ENCODE measurements at places on chromosomes 11 and 22. TPM values are rescaled to one million over a fixed set of nuclear protein-coding genes. Genes with fewer than 3 reads are reported as not detected.
A peak's percentile ranks its signal among the peaks of the same experiment; 100 is the strongest.

Gene PHOX2A
- not detected for total RNA-seq

DNA sequence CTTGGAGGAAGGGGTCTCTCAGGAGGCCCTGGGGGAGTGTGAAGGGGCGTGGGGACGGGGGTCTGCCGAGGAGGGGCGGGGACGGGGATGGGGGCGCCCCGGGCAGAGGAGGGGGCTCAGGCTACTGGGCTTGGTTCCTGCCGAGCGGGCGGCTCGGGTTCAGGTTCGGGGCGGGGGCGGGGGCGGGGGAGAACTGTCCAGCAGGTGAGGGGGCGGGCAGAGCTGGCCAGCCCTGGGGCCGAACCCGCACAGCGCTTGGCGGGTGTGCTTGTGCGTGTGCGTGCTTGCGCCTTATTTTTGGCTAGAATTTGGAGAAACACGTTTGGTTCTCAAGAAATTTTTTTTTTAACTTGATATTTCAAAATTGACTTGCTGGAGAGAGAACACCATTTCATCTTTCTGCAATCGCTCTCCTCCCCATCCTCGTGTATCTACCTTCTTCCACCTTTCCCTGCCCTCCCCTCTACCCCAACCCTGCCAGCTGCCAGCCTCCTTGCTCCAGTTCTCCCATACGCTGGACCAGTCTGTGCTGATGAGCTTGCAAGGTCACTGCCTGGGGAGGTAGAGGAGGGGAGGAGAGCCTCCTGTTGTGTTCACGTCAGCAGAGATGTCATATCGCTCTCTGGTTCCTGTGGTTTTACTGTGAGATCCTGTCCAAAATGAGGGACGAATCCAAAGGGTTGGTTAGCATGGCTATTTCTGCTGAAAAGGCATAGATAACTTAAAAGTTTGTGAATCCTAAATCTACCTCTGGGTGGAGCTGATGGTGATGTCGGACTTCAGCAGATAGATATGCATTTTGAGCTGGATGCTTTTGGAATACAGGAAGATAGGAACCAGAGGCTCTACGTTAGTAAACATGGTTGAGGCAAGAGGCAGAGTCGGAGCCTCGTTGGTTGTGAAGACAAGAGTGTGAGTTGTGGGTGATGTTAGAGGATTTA lies 668 bp downstream of the MADD start:
- peak; percentile 36 for DNase-seq

DNA sequence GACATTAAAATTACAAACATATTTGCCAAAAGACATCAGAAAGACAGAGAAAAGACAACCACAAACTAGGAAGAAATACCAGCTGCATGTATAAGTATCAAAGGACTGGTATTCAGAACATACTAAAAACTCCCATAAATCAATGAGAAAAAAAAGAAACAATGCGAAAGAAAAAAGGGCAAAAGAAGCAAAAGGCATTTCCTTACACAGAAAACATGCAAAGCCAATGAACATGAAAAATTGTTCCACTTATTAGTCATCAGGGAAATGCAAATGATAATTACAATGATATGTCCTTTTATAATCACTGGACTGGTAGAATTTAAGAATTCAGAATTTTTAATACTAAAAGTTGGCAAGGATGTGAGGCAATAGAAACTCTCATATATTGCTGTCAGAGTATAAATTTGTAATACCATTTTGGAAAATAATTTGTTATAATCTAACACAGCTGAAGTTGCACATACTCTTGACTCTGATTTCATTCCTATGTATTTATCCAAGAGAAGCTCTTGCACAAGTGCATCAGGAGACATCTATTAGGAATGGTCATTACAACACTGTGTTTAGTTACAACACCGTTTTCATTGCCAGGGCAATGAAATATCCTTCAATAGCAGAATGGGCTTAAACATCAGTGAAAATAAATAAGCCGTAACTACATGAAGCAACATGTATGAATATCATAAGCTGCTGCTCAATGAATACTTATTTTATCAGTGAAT lies 279.7 kb downstream of the SWAP70 start:
- peak; percentile 3 for DNase-seq

Gene WNT11
- 23.4 TPM for total RNA-seq

- DNase-seq = no peak
Measured at GRCh38 chr11:134800130-134800529, 388.1 kb upstream of the B3GAT1 start.

DNA sequence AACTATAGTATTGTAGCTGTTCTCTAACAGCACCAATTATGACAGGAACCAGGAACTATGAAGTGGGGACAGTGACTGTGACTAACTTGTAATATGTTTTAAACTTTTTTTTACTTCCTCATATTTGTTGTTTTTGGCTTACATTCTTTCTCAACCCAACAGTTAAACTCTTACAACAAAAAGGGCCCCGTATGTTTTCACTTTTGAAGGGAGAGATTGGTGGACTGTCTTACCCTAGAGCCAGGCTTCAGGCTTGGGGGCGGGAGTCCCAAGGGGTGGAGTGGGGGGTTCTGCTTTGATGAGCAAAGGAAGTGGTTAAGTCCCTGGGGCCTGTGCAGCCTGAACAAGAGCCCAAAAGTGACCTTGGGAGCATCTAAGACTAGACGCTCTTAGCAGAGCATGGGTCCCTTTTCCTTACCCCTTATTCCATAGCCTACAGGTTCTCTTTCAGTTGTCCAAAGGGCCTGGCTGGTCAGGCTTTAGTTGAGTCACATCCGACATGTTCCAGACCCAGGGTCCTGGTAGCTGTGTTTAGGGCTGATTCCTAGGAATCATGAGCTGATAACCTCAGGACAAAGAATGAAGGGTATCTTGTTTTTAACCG lies 38.8 kb downstream of the STIM1 start:
- peak; percentile 28 for DNase-seq

Gene KCNJ1
- not detected for total RNA-seq

DNA sequence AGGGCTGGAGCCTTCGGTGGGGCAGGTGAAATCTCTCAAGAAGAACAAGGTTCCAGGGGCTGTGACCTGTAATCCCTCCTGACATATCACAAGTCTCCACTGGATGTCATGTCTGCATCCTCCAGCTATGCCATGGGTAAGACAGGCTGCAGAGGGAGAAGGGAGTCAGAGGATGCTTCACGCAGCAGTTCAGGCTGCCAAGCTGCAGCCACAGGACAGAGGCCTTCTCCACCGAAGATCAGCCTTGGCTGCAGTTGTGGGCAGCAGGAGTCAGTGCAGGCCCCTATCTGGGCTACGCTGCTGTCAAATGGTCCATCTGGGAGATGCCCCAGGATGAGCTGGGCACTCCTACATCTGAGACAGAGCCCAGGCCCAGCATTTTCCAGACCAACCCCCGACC lies 25.0 kb downstream of the DKK3 start:
- DNase-seq = no peak

GRCh38 chr11:35823742-35824298 lies 120.0 kb upstream of the LDLRAD3 start:
- peak; percentile 18 for DNase-seq

GRCh38 chr11:120381401-120381800 lies 45.2 kb downstream of the ARHGEF12 start:
- DNase-seq = no peak

- peak; percentile 41 for DNase-seq
Measured at GRCh38 chr22:50731811-50732624, 6.0 kb upstream of the ACR start.

Gene TRIM21
- total RNA-seq = 10.9 TPM

GRCh38 chr11:95148406-95148805 lies 58.8 kb downstream of the ENDOD1 start:
- no peak for DNase-seq
